Ecto neural progenitor cell (in vitro differentiated cells): ENCODE measurements at places on chromosomes 12 and 14.

GRCh38 chr12:72230589-72230988 lies 41.6 kb upstream of the TRHDE start:
- no peak for DNase-seq

DNA sequence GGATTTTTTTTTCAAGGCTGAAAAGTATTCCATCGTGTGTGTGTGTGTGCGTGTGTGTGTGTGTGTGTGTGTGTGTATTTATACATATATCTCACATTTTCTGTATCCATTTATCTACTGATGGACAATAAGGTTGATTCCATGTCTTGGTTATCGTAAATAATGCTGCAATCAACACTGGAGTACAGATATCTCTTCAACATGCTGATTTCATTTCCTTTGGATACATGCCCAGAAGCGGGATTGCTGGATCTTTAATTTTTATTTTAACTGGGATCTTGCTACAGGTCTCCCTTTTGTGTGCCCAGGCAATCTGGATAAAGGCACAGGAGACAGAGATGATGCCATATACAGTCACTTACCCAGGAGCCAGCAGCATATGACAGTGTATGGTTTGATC lies 338.1 kb downstream of the SOX5 start:
- DNase-seq: no peak

DNA sequence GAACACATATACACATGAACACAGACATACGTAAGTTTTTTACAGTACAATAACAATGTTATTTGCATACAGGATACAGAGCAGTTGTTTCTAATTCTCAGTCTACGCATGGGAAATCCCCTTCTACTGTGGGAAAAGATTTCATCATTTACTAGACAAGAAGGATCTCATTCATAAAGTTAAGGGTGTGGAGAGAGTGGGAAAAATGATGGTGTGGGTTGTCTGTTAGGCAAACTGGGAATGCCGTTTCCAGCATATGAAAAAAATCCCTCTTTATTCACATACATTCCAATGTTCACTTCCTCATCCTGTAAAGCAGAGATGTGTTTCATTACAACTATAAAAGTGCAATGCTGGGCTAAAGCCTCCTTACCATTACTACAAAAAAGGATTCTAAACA lies 120.9 kb downstream of the SINHCAF start:
- no peak for DNase-seq

DNA sequence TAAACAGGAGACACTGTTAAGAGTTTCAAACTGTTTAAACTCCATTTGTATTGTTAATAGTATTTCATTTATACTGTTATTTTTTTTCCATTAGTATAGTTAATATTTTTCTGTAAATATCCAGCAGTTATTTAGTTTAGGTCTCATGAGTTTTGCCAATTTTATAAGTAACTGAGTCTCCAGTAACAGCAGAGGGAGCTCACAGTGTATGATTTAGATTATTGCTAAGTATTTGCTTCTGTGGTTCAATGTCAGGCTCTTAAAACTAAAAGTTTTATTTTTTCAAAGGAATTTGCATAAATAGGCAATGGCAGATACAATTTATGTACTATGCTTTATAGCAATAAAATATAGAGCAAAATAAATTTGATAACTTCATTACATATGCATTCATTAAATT lies 209.7 kb downstream of the ATXN7L3B start:
- DNase-seq: no peak

GRCh38 chr14:48251290-48251689 lies 575.9 kb upstream of the MDGA2 start:
- DNase-seq: no peak

GRCh38 chr14:81474685-81475324 lies 58.8 kb downstream of the SEL1L start:
- no peak for DNase-seq

DNA sequence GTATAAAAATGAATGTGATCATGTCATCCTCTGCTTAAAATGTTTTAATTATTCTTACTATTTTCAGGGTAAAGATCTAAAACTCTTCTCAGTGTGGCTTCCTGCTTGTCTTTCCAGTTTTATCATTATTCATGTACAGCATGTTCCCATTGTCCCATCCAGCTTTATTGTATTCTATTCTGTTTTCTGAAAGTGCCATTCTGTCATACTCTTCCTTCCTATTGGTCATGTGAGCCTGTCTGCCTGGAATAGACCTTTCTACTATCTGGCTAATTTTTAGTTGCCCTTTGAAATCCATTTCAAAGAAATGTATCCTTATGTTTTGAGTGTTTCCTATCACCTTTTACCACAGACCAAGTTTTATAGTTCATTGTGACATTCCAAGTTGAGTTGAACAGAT lies 34.9 kb downstream of the PALS1 start:
- DNase-seq: no peak

DNA sequence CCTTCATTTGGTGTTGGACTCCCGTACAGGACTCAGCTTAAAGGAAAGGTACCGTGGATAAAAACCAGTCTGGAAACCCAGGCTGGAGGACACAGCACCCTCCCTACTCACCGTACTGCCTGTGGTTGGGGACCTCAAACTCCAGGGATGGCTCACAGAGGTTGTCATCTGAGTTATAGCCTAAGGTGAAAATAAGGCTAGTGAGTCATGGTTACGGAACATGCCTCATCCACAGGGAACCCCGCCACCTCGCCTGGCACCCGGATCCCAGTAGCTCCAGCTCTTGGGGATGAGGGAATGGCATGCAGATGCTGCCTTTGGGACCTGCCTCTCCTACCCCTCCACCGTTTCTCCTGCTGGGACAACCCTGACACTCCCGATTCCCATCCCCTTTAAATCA lies 36.8 kb upstream of the GPR68 start:
- no peak for DNase-seq

DNA sequence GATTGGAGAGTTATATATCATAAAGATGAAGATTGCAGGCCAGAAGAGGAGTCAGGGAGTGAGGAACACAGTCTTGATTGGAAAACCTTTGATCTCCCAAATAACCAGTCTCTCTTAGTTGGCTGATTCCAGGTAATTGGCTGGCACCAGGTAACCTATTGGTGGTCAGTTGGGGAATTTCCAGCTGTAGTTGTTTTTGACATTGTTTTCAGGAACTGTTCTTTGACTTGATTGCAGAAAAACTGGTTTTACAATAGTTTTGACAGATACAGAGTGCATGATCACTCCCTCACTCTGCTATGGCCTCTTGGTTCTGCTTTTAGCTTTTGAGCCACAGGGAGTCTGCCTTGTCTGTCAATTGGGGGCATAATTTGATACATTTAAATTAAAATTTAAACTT lies 71.6 kb downstream of the ZNF641 start:
- DNase-seq: no peak

- DNase-seq: no peak
Measured at GRCh38 chr12:9163392-9163791, 44.8 kb downstream of the PZP start.

- no peak for DNase-seq
Measured at GRCh38 chr14:96514694-96515093, 12.5 kb downstream of the PAPOLA start.

DNA sequence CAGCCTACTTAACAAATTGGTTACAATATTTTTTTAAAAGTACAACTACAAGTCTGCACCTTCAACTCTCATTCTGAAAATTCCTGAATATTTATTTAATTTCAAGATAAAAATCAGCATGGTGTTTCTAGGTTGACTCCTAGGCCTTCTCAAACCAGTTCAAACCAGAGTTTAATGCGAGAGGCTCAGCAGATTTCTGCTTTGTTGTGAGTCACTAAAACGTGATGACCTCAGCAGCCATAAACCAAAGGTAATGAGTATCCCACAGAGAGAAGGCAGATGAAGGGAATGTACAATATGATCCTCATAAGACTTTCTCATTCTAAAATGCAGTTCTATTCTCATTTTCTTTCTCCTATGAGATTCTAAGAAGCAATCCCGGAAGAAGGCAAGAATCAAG lies 1.5 kb downstream of the PRDM4 start:
- DNase-seq: no peak

GRCh38 chr14:51439896-51440295 lies 199.8 kb downstream of the TMX1 start:
- DNase-seq: no peak

GRCh38 chr14:71474301-71475265 lies 457.6 kb upstream of the RGS6 start:
- DNase-seq: no peak

DNA sequence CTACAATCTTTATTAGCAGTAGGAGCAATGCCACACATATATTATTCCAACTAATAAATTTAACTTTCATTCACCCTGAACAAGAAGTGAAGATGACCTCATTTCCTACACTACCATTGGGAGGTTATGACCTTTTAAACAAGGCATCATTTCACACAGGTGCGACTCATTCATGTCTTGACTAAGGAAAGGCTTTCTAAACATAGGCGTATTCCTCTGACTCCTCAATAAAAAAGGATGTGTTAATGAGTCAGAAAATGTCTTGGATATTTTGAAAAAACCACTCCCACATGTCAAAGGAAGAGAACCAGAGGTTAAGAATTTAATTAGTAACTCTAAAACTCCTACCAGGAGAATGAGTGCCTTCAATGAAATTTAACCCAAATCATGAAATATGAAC lies 115.2 kb downstream of the PRICKLE1 start:
- no peak for DNase-seq

- DNase-seq: no peak
Measured at GRCh38 chr12:53252349-53252916, 15.7 kb upstream of the ESPL1 start.

GRCh38 chr12:81359736-81360135 lies 281.9 kb downstream of the ACSS3 start:
- no peak for DNase-seq
